ENCODE measurements at places on chromosomes 1 and 21.

GRCh38 chr21:45109831-45110492, 35.6 kb downstream of the ADARB1 start:
- no peaks in the 10 kb centered on the region for H3K27me3 ChIP-seq
- no peaks in the 10 kb centered on the region for H3K4me1 ChIP-seq
- DNase-seq, result no peak
- no peaks in the 10 kb centered on the region for H3K36me3 ChIP-seq
- H3K27ac ChIP-seq, result no peak overlapping the region

DNA sequence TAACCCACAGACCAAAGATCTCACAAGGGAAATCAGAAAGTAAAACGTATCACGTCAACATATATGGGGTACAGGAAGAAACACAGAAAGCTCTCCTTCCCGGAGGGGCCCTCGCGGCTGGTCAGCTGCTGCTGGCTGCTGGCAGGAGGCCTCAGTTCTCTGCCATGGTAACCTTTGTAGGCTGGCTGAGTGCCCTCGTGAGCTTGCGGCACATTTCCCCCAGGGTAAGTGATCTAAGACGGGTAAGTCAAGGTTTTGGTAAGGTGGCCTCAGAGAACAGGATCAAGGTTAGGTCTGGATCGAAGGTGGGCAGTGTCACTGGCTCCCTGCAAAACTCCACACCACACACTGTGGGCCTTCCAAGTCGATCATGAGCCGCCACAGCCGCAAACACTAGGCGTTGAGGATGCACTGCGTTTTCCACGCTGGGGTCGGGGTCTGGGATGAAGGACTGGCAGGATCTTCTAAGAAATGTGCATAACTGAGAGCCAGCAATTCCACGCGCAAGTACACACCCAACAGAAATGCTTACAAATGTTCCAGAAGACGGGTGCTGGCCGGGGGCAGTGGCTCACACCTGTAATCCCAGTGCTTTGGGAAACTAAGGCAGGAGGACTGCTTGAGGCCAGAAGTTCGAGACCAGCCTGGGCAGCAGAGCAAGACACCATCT, 33.9 kb downstream of the WDR4 start:
- peak overlapping the region; percentile 40 for H3K27ac ChIP-seq
- no peaks in the 10 kb centered on the region for H3K4me1 ChIP-seq
- H3K36me3 ChIP-seq, result peaks cover 68% of the 10 kb centered on the region

DNA sequence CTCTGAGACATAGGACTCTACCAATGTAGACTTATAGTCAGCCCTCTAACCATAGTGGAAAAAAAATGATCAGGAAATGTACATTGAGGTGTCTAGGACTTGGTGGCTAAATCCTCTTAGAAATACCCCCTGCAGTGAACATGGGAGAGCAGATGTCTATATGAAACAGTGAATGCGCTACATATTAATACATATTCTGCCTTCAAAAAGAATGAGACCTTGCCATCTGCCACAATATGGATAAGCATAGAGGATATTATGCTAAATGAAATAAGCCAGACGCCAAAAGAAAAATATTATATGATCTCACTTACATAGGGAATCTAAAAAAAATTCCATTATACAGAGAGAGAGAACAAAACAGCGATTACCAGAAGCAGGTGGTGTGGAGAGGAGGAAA, 66.6 kb upstream of the HAO2 start:
- no peaks in the 10 kb centered on the region for H3K27me3 ChIP-seq
- no peak overlapping the region for H3K4me3 ChIP-seq
- no peak for DNase-seq
- H3K36me3 ChIP-seq, result no peaks in the 10 kb centered on the region

DNA sequence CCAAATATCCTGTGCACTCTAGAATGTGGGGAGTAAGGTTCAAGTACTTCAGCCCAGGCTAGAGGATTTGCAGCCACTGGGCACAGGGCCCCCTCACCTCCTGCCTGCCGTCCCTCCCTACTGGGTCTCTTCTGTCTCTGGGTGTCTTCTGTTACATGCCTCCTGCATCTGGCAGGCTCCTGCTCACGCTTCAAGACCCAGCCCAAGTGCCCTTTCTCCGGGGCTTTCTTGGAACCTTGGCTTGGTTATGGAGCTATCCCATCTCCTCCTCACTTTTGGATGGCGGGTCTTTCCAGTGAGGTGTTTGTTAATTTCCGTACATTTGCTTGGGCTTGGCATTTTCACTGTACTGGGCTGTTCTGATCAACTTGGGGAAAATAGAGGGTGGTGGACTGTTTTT, 129.0 kb downstream of the GALNT2 start:
- H3K4me1 ChIP-seq, result peaks cover 26% of the 10 kb centered on the region
- no peak overlapping the region for H3K4me3 ChIP-seq
- no peak overlapping the region for H3K27ac ChIP-seq

- H3K36me3 ChIP-seq, result no peaks in the 10 kb centered on the region
- no peak overlapping the region for H3K27ac ChIP-seq
- H3K4me3 ChIP-seq, result no peak overlapping the region
- no peaks in the 10 kb centered on the region for H3K27me3 ChIP-seq
Measured at GRCh38 chr1:202162047-202162417, 1.6 kb upstream of the PTPN7 start.

- H3K36me3 ChIP-seq, result peaks cover 3% of the 10 kb centered on the region
- no peak overlapping the region for H3K4me3 ChIP-seq
- peaks cover 26% of the 10 kb centered on the region for H3K4me1 ChIP-seq
- peak; percentile 47 for DNase-seq
Measured at GRCh38 chr1:94396356-94397010, 21.7 kb upstream of the ABCD3 start.

GRCh38 chr1:14513111-14513510, 85.4 kb upstream of the KAZN start:
- no peaks in the 10 kb centered on the region for H3K36me3 ChIP-seq
- no peak overlapping the region for H3K27ac ChIP-seq
- H3K27me3 ChIP-seq, result peaks cover 9% of the 10 kb centered on the region
- H3K4me1 ChIP-seq, result peaks cover 22% of the 10 kb centered on the region
- no peak overlapping the region for H3K4me3 ChIP-seq

GRCh38 chr1:24252185-24252780, 65.2 kb upstream of the IFNLR1 start:
- H3K4me1 ChIP-seq, result no peaks in the 10 kb centered on the region
- no peak overlapping the region for H3K4me3 ChIP-seq
- no peaks in the 10 kb centered on the region for H3K36me3 ChIP-seq
- no peak overlapping the region for H3K27ac ChIP-seq
- no peak for DNase-seq

DNA sequence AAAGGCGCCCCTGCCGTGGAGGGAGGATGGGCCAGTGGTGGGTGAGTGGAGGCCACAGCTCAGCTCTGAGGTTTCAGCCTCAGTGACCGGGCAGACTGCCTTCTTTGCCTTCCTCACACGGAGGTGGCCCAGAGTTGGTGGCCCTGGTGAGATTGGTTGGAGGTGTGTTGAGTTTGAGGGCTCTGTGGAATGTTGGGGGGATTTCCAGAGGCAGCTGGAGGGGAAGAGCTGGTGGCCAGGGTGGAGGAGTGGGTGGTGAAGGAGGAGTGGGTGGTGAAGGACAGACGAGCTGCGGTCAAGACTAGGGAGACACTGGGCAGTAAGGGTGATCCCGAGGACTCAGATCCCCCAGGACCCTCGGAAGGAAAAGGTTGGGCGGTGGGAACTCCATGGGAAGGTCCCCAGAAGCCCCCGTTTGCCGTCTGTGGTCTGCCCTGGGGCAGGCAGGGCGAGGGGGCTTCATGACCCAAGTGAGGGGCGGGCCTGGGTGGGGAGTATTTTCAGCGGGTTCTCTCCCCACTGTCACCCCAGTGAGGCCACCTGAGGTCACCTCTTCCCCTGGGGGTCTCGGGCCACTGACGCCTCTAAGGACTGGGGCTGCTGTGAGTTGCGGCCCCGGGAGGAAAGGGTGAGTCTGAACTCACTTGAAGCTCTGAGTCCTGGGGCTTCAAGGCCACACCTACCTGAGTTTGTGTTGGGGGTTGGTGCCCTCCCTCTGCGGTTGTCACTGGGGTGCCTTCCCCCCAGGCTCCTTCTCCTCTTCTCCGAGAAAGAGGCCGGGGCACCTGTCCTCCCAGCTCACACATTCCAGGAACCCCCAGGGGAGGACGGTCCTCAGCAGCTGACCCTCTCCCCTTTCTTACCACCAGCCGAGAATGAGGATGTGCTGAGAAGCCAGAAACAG, 22.7 kb upstream of the PIK3CD start:
- no peaks in the 10 kb centered on the region for H3K36me3 ChIP-seq
- peaks cover 5% of the 10 kb centered on the region for H3K4me1 ChIP-seq
- H3K27ac ChIP-seq, result no peak overlapping the region
- peaks cover 19% of the 10 kb centered on the region for H3K27me3 ChIP-seq

DNA sequence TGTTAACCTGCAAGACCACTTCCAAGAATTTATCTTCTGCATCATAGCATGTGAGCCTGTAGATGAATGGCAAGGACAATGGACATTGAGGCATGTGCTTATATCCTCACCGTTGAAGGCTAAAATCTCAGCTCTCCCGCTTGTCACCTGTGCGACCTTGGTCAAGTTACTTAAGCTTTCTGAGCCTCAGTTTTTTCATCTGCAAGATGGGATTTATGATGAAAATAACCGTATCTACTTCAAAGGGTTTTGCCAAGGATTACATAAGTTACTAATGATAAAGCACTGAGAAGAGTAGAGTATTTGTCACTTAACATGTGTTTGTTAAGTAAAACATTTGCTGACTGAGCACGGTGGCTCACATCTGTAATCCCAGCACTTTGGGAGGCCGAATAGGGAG, 14.9 kb downstream of the RAP1GAP start:
- peaks cover 18% of the 10 kb centered on the region for H3K27me3 ChIP-seq
- H3K4me3 ChIP-seq, result no peak overlapping the region
- H3K27ac ChIP-seq, result no peak overlapping the region
- DNase-seq, result no peak
- H3K36me3 ChIP-seq, result no peaks in the 10 kb centered on the region

GRCh38 chr1:110420874-110421793, 13.6 kb upstream of the LAMTOR5 start:
- no peaks in the 10 kb centered on the region for H3K27me3 ChIP-seq
- H3K36me3 ChIP-seq, result peaks cover 14% of the 10 kb centered on the region
- H3K4me3 ChIP-seq, result no peak overlapping the region
- no peak for DNase-seq
- H3K4me1 ChIP-seq, result peaks cover 13% of the 10 kb centered on the region
- no peak overlapping the region for H3K27ac ChIP-seq

DNA sequence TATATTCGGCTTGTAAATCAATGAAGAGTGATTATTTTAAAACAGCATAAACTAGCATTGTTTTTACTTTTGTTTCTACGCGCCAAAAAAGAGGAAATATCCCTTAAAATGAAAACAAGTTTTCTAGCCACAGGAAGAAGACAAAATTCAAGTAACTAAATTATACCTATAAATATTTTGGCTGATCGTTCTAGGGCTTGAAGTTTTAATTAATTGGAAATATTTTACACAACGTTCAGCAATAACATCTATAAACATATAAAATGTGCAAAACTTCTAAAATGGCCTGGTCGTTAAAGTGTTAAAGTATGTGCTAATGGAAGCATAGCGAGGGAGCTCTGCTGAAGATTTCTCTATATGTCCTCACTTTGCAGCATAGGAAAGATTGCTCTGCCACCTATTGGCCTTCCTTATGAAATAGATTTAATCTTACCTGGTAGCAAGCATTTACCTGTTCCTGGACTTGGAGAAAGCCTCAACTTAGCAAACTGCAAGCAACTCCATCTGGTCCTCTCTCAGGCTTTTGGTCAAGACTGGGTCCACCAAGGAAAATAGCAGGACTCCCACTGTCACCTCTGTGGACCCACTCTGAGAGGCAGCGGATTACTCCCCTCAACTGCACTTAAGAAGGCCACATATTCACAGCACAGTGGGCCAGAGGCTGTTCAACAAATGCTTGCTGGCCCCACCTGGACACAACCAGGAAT, 351.3 kb upstream of the RUNX1 start:
- no peak for DNase-seq
- H3K36me3 ChIP-seq, result no peaks in the 10 kb centered on the region
- H3K4me3 ChIP-seq, result no peak overlapping the region
- H3K27ac ChIP-seq, result no peak overlapping the region

DNA sequence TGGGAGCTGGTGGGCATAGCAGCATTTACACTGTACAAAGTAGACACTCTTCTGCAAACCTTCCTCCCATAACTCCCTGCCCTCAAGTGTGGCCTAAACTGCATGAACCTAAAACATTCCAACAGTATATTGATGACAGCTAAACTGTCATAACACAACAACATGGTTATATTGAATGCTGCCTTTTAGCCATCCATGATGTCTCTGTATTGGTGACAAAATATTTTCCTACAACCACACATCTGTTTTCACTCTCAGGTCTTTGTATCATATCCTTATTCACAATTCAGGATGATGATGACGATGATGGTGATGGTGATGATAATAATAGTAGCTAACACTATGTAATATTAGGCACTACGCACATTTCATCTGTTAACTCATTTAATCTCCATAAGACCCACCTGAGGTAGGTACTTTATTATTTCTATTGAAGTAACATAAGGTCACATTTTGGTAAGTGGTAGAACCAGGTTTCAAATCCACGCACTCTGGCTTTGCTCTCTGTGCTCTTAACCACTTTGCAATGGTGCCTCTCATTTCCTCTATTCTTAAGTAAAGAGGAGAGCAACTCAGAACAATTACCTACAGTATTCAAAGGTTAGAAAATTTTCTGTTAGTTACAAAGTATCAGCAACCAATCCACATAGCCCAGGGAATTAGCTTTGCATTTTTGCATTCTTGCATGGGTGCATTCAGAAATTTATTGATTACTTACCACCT, 185.1 kb upstream of the LMO4 start:
- H3K27me3 ChIP-seq, result peaks cover 29% of the 10 kb centered on the region
- H3K4me1 ChIP-seq, result peaks cover 4% of the 10 kb centered on the region
- no peak overlapping the region for H3K4me3 ChIP-seq
- H3K27ac ChIP-seq, result no peak overlapping the region
- no peak for DNase-seq
